ENCODE measurements at places on chromosomes 12 and 14.

DNA sequence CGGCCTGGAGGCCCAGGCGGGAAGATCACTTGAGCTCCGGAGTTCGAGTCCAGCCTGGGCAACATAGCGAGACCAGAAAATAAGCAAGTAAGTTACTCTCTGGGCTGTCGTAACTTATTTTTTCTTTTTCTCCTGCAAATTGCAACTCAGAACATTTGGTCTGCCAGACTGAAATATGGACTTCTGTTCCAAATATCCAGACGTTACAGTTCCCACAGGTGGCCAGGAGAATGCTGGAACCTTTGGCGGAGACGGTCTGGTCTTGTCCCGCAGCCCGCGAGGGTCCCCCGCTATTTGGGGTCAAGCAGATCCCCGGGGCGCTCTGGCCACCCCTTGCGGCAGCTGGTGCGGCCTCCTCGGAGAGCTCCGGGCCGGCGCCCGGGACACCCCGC, 488 bp upstream of the PLEKHH1 start:
- DNase-seq = no peak

DNA sequence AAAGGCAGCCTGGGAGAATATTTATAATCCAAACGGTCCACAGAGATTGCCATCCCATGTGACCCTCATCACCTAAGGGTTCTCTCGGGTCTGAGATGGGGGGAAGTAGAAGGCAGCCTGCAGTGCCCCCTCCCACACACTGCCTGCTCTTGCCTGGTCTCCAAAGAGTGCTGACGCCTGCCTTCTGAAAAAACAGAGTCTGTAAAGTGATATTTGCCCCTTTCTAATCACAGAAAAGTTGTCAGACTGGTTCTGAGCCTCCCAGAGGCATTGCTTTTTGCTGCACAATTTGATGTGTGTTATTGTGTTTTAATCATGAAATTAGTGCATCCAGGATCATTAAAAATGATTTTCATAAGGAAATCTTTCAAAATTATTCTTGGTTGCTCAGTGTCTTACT, 59.2 kb downstream of the TMEM30B start:
- no peak for DNase-seq

GRCh38 chr14:89654998-89655397, 238.0 kb upstream of the FOXN3 start:
- no peak for DNase-seq

GRCh38 chr14:35134329-35135123, 12.2 kb downstream of the PRORP start:
- no peak for DNase-seq

GRCh38 chr14:54105406-54105805, 148.8 kb upstream of the BMP4 start:
- no peak for DNase-seq

Data from HuH-7.5 (cell line).